ENCODE measurements at places on chromosomes 2 and 18.
A peak's percentile ranks its signal among the peaks of the same experiment; 100 is the strongest.

DNA sequence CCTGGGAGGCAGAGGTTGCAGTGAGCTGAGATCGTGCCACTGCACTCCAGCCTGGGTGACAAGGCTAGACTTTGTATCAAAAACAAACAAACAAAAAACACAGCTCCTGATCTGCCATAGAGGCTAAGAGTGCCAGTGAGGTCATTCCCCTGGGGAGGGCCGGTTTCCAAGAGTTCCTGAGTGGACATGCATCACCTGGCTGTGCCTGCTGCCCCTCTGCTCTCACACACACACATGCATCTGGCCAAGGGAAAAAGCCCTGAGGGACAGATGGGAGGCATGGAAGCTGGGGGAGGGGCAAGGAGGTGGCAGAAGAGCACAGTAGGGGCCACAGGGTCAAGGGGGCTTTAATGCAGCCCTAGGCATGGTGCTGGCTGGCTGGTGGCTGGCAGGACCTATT, 60.4 kb downstream of the ZBTB7C start:
- DNase-seq = no peak

DNA sequence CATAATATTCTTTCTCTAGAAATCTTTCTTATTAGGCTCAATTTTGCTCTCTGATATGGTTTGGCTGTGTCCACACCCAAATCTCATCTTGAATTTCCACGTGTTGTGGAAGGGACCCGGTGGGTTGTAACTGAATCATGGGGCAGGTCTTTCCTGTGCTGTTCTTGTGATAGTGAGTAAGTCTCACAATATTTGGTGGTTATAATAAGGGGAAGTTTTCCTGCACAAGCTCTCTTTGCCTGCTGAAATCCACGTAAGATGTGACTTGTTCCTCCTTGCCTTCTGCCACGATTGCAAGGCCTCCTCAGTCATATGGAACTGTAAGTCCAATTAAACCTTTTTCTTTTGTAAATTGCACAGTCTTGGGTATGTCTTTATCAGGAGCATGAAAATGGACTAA, 73.8 kb downstream of the CAVIN2 start:
- no peak for DNase-seq

DNA sequence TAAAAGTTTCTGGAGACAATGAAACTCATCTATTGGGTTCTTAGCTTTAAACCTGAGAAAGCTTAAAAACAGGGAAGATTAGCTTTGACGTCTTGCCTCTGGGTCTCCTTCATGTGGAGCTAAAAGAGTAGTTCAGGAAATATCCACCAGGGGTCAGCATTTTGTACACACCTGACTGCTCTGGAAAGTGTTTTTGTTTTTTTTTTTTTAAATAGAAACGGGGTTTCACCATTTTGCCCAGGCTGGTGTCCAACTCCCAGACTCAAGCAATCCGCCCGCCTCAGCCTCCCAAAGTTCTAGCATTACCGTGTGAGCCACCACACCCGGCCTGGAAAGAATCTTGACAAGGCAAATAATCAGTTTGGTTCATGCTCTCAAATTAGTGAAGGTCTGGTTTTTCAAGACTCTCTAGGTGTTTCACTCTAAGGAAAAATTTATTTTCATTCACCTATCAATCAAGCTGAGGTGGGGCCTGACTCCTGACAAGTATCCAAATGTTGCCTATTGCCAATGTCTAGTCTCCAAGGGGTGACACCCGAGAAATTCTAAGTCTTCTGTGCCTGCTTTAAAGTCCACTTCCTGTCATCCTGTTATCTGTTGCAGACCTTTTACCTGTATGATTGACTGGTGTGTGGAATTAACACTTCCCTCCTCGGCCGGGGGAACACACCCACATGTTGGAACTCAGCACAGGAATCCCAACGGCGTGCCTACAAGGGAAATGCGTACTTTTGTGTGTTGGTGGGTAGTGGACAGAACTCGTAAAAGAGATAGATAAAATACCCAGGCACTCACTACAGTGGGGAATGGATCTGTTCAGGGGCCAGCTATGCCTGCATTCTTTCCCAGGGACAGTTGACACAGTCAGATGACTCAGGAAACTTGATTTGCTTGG, 11.3 kb downstream of the IL1RN start:
- peak; percentile 53 for DNase-seq

- no peak for DNase-seq
These were observed 1.7 kb downstream of the ITGA4 start for GRCh38 chr2:181458871-181459270.

DNA sequence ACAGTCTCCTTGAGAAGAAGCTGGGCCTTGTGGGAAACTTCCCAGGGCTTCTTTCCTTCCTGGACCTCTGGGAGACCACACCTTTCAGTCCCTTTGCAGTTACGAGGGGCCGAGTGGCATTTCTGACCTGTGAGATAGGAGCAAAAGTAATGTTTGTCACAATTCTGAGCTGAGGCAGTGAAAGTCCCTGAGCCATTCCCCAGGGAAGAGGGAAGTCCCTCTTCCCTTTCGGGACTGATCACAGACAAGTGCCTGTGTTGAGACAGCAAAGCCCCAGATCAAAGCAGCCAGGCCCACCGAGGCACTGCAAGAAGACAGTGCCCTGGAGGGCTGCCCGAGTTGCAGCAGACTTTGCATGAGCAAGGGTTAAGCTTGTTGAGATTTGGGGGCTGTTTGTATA, 41.9 kb downstream of the RHOB start:
- no peak for DNase-seq

DNA sequence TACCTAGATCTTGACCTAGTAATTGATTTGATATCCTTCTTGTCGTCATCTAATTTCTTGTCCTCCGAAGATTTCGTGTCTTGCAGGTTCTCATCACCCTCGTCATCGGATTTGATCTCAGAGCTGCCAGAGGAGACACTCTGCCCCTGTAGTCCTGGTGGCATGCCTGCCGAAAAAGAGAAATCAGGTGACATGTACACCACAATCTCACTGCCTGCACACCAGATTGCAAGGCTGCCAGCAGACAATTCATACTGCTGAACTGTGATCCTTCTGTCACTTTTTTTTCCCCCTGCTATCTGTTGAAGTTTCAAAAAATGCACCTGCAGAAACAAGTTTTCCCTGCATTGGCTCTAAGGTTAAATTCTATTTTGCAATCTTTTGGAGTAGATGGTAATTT, 273.2 kb upstream of the CCDC68 start:
- DNase-seq = no peak

Data from stimulated activated CD4-positive, alpha-beta T cell treated with anti-CD3 and anti-CD28 coated beads, Interleukin-2, amount 100 ng/mL, for 4 hours (primary cell).